ENCODE measurements at places on chromosomes 11 and 22.

DNA sequence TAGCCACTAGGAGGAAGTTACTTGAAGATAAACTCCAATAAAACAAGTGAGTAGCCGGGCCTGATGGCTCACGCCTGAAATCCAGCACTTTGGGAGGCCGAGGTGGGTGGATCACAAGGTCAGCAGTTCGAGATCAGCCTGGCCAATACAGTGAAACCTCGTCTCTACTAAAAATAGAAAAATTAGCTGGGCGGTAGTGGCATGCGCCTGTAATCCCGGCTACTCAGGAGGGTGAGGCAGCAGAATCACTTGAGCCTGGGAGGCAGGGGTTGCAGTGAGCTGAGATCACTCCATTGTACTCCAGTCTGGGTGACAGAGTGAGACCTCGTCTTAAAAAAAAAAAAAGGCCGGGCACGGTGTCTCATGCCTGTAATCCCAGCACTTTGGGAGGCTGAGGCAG, 34.0 kb upstream of the CLPB start:
- DNase-seq: no peak

DNA sequence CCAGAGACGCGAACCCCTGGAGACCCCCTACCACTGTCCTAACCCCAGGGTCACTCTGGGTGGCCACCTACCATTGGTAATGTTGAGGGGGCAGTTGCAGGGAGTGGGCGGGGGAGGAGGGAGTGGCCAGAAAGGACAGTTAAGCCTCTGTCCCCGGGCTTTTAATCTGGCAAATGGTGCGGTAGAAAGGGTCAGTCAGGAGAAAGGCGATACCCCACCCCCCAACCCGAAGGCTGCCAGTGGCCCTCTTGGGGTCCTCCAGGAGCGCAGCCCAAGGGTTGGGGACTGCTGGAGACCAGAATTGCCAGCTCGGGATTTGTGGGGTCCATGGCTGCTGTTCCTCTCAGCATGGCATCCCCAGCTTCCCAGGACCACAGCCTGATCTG, 742 bp downstream of the P2RY2 start:
- no peak for DNase-seq

GRCh38 chr11:112082729-112083128, 3.8 kb downstream of the TIMM8B start:
- no peak for DNase-seq

GRCh38 chr11:62719302-62719978, 7.8 kb downstream of the HNRNPUL2 start:
- peak; percentile 3 for DNase-seq

DNA sequence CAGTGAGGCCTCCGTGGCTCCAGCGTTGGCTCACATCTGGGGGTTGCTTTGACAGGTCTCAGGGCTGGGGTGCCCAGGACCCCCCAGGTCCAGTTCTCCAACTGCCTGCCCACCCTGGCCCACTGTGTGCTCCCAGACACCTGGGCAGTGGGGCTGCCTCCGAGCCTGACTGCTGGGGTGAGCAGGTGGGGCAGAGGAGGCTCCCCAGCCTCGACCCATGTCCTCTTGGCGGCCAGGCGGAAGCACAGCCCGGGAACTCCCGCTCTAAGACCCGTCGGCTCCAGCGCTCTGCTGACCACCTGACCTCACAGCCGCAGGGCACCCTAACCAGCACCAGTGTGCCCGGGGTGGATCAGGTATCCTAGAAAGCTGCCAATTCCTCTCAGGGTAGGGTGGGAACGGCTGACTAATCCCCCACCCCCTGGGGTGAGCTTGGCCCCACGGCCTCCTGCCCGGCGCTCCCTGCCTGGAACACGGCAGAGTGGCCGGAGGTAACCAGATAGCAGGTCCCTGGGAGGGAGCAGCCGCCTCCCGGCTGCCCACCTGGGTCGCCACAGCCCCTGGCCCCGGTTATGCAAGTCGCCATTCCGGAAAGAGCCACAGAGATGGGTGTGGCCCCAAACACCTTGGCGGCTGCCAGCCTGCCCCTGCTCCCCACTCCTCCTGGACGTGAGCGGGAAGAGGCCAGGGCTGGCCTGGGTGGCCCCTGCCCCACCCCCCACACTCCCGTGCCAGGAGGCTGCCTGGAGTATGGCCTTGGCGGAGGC, 19.2 kb upstream of the MUC5B start:
- DNase-seq: no peak

DNA sequence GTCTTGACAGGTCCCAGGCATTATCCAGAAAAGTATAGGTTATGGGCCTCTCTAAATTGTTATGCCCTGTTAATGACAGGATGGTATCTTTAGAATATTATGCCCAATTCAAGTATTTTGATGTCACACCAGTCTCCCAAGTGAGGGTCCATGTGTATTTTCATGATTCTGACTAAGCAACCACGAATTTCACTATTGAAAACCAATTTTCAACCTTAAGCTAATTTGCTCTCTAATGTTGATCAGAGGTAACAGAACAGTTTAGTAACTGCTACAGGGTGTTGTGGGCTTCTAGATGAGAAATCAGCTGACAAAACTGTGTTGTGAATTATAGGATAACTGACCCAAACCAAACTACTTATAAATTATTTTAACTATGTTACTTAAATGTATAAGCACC, 48.0 kb upstream of the SORL1-AS1 start:
- no peak for DNase-seq

GRCh38 chr11:91871791-91872190, 352.8 kb upstream of the FAT3 start:
- no peak for DNase-seq

- DNase-seq: no peak
Observed at GRCh38 chr11:66874232-66874631, 17.4 kb downstream of the LRFN4 start.

DNA sequence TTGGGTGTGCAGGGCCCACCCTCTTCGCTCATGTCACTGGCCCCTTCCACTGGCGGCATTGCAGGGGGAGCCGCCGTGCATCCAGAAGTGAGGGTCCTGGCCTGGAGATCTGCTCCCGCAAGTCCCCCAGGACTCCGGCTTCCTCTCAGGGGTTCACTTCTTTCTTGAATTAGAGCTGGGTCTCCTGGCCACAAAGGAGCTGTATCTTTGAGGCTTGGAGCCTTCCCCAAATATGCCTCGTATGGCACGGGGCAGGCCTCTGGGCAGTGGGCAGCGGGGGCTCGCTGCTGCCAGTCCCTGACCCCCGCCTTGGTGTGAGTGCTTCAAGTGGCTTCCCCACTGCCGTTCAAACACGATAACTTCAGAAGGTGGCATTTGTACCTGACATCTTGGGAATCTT, 7.4 kb upstream of the IFITM3 start:
- no peak for DNase-seq

- no peak for DNase-seq
Observed at GRCh38 chr22:37910890-37911672, 5.0 kb downstream of the MICALL1 start.

GRCh38 chr11:66264914-66265313, 3.5 kb upstream of the RAB1B start:
- peak; percentile 37 for DNase-seq

DNA sequence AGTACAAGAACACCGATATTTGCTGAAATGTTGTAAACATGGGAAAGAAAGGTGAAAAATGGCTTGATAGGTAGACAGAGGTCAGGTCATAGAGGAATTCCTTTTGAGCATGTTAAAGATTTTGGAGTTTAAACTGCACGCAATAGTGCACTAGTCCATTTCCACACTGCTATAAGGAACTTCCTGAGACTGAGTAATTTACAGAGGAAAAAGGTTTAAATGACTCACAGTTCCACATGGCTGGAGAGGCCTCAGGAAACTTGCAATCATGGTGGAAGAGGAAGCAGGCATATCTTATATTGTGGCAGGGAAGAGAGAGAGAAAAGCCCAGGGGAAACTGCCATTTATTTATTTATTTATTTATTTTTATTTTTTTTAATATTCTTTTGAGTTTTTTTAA, 5.0 kb downstream of the OR10A5 start:
- DNase-seq: no peak

- no peak for DNase-seq
Observed at GRCh38 chr11:128532572-128533091, 54.7 kb downstream of the ETS1 start.

- DNase-seq: no peak
Observed at GRCh38 chr22:24968066-24968561, 15.6 kb downstream of the KIAA1671 start.

DNA sequence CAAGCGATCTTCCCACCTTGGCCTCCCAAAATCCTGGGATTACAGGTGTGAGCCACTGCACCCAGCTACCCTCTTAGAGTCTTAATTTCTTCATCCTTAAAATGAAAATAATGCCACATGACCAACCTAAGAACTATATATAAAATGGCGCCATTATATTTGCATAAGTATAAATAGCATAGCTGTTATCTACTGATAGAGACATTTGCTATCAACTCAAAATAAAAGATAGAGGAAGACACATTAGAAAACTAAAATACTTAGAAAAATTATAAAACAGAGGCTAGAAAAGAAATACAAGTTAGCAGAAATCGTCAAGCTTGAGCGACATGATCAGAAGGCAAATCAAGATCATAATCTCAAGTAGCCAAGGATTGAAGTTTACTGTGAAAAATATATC, 6.2 kb downstream of the FAM168A start:
- DNase-seq: no peak

DNA sequence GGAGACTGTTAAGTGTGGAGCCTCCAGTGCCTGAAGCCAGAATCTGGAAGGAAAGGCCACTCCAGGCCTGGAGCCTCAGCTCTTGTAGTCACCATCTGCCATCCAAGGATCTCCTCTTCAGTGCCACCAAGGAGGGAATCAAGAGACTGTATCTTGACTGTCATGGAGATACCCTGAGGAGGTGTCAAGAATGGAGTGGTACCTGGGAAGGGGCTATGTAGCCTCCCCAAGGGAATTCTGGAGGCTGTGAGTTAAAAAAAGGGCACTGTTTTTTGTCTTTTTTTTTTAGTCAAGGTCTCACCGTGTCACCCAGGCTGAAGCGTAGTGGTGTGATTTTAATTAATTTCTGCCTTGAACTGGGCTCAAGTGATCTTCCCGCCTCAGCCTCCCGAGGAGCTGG, 3.2 kb upstream of the C22orf15 start:
- DNase-seq: no peak

DNA sequence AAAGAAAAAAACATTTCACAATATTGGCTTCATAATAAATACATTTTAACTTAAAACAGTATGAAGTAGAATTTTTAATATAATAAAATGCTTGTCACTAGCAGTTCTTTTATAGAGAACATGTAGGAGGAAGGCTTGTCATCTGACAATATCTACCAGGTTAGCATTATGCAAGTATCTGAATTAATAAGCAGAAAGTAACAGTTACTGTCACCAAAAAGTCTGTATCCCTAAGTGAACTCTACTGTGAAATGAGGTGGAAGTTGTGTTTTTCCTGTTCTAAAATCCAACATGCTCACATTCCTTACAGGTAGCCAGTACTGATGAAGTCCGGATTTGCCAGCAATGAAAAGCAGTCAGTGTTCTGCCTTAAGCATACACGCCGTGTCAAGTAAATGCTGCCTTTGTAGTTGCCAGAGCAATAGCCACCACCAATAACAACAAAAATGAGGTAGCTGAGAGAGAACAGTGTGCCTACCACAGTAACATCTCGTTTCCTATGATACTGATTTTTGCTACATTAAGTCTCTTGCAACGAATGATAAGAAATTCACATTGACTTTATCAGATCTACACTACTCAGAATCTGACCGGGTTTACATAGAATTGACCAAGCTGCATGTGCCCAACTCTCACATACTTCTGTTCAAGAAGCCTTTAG, 95.5 kb downstream of the SIK3 start:
- DNase-seq: no peak

DNA sequence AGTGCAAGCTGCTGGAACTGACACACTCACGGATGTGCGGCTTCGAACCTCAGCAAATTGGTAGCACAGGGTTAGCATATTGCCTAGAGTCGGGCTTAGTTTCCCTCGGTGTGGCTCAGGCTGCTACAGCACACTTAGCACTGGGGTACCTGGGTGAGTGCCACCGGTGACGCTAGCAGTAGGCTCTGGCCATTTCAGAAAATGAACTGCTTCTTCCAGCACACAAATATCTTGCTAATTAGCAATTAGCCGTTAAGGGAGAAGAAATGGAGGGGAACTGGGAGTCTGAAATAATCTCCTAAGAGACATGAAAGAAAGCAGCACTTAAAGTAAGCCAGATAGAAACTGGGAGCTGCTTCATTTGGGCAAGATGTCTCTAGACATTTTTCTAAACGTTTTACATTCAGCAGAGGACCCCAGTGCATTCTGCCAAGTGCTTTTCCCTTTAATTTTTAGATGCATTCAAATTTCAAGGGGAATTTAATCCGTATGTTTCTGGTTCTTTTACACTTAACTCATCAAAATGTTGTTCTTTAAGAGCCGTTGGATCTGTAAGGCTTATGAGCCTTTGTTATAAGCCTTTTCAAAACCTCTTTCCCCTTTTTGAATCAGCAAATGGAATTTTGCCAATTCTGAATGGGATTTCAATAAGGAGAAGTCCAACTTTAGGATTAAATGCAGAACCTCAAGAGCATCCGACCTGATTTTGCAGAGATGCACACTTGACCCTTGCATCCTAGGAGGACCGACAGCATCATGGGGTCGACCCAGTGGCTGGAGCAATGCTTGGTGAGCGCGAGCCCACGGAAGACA, 708.1 kb downstream of the NTM start:
- DNase-seq: no peak

GRCh38 chr11:88353835-88354496, 16.4 kb upstream of the CTSC start:
- no peak for DNase-seq

- no peak for DNase-seq
Observed at GRCh38 chr11:58898106-58898505, 41.2 kb upstream of the GLYATL1 start.

DNA sequence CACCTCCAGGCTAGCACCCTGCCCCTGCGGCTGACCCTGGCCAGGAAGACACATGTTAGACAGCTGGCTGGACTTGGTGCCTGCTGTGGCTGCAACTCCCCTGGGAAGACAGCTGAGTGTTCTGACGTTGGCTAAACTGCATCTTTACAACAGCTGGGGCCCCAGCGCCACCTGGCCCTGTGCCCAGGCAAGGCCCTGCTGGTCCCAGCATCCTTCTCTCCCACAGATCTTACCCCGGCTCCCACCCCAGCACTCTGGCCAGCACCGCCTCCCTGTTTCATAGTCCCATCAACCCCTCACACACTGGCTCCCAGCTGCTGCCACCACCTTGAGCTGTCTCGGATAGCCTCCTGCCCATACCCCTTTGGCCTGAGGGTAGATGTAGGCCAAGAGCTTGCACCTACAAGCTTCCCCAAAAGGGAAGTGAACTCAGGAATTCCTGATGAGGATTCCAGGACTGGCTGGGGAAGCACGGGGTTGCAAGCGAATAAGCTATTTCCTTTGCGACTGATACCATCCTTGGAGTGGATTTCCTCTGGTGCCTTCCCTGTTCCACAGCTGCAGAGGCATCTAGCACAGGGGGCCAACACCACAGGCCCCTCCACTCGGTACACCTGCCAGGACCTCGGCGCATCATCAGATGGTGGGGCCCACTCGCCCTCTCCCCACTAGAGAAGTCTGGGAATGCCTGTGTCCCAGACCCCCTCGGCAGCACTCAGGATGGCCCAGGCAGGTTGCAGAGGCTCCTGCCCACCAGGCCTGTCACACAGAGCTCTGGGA, 28.5 kb downstream of the RSPH14 start:
- no peak for DNase-seq

DNA sequence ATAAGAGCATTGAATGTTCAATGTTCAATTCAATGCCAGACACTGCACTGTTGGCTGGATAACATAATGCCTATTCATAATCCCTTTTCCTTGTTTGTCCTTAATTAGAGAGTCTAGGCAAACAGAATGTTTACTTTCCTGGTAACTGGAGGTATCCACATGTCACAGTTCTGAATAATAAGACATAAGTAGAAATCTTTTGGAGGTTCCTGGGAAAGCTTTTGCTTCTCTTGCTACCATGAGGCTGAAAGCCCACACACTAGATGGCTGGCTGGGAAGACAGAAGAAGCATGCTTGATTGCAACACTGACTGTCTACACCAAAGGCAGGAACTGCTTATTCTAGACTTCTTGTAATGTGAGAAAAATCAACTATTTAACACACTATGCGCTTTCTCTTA, 79.5 kb downstream of the GAB2 start:
- DNase-seq: no peak

All from hematopoietic multipotent progenitor cell treated with erythropoietin and hydrocortisone succinate and interleukin-3 and kit ligand, for 17 days (in vitro differentiated cells).